ENCODE measurements at places on chromosomes 4 and X. TPM values are rescaled to one million over a fixed set of nuclear protein-coding genes. Genes with fewer than 3 reads are reported as not detected.

- no peak for DNase-seq
These were observed 2.0 kb upstream of the THAP9 start for GRCh38 chr4:82898322-82899243.

GRCh38 chr4:152778656-152779512 lies 646 bp downstream of the TIGD4 start:
- no peak for DNase-seq

Gene DNASE1L1
- 32.9 TPM for total RNA-seq

DNA sequence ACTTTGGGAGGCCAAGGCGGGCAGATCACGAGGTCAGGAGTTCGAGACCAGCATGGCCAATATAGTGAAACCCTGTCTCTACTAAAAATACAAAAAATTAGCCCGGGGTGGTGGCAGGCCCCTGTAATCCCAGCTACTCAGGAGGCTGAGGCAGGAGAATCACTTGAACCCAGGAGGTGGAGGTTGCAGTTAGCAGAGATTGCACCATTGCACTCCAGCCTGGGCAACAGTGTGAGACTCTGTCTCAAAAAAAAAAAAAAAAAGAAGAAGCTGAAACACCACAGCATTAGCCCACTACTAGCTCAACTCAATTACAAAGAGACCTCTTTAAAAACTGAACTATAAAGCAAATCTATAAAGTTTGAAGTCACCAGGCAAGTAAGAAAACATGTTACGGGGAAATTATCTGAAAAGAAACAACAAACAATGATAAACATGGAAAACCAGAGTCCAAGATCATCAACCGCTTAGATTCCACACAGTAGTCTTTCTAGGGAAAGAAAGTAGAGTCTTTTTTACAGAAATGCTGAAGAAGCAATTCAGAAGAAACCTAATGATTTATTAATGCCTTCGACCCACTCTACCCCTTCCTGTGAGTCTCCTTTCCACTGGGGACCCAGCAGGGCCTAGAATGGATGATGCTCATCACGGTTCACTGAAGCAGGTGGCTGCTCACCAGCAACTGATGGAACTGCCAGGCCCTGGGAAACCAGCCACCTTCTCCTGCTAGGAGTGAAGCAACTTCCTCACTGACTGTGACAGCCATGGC lies 6.6 kb downstream of the SAT1 start:
- no peak for DNase-seq

DNA sequence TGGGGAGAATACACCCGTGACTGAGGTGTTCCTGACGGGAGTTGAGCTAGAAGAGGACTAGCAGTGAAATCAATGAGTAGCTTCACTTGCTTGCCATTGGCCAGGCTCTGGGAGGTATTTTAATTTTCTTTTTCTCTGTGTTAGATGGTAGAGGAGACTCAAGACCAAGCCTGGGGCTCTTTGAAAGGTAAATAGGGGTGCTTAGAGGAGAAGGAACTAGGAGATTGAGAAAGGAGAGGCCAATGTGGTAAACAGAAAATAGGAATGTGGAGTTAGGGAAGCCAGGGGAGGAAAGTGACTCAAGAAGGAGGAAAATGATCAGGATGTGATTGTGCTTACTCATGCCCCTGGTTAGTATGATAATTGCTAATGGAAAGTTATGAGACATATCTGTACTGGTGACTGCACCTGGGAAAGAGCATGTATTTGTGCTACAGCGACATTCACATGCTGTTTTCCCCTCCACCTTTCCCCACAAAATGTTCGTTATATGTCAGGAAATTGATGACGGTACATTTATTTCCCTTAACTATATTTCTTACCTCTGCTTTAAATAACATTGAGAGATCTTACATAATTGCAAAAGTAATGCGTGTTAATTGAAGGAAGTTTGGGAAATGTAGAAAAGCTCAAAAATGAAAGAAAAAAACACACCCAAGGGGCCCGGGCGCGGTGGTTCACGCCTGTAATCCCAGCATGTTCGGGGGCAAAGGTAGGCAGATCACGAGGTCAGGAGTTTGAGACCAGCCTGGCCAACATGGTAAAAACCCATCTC lies 16.9 kb upstream of the LRBA start:
- DNase-seq: no peak

GRCh38 chrX:106619797-106620196 lies 8.0 kb downstream of the RADX start:
- no peak for DNase-seq

Gene TLR3
- 2.3 TPM for total RNA-seq
